ENCODE measurements at places on chromosomes 12 and 14.

DNA sequence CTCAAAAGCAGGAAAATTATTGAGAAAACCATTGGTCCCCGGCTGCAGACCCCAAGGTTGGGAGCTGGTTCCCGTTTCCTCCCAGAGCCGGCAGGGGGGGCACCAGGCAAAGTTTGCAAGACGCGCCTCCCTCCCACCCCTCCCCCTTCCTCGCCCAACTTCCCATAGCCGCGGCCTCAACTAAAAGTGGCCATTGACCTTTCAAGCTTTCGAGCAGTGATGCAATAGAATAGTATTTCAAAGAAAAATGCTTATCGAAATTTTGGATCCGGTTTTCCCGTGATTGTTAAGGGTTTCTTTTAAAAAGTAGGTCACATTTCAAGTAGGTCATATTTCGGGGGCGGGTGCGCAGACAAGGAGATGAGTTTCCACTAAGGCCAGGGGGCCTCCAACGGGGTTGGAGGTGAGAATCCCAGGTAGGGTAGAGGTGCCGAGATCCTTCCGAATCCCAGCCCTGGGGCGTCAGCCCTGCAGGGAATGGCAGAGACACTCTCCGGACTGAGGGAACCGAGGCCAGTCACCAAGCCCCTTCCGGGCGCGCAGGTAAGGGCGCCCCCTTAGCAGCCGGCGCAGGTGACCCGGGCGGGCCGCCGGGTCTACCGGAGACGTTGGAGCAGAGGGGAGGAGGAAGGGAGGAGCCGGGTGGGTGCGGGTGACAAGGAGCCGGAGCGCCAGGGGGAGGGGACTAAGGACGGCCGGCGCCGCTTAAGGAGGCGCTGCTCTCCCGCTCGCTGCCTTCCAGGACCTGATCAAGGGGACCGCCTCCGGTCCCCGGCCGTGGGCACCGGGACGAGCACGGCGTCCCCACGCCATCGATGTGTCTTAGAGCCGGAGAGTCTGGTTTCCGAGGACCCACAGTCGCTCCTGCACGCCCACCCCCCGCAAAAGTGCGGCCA, 2.6 kb upstream of the SOCS2 start:
- peak; percentile 86 for DNase-seq

GRCh38 chr12:91335699-91336098, 153.1 kb upstream of the DCN start:
- no peak for DNase-seq

- DNase-seq = peak; percentile 79
These were observed 18.3 kb downstream of the SLC25A47 start for GRCh38 chr14:100341301-100342031.

- no peak for DNase-seq
These were observed 55.6 kb upstream of the ACTN1 start for GRCh38 chr14:69034612-69035262.

GRCh38 chr12:2689879-2690278, 104.9 kb upstream of the FKBP4 start:
- DNase-seq = no peak

DNA sequence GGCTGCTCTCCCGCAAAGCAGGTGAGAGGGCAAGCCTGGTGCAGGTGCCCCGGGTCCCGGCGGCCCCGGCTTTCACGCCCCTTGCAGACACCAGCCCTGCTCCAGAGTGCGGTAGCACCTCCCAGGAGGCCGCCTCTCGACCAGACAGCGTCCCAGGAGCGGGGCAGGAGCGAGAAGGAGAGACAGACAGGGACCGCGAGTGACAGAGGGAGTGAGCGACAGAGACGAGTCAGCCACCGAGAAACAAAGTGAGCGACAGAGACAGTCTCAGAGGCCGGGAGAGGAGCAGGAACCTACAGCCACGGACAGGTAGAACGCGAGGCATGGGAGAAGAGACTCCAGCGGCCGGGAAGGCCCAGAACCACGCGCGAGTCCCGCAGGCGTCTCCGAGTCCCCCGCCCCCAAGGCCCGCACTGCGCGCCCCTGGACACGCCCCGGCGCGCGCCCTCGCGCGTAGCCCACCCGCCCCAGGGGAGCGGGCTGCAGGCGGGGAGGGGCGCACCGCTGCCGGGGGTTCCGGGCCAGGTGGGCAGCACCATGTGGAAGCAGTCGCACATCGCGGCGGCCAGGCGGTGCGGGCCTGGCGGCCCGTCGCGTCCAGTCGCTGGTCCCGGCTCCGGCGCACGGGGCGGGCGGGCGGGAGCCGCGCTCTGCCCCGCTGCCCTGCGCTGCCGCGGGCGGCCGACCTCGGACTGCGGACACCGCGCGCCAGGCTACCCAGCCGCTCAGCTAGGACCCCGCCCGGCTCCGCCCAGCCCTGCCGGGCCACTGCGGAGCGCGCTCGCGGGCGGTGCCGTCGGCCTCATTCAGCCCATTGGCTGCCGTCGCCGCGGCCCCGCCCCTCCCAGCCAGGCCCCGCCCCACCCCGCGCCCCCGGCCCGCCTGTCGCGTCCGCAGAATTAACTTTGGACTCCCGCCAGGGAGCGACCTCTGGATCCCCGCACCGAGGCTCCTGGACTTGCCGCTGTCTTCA, at the start of gene AHNAK2:
Gene AHNAK2, minus strand, starts transcription at position 694 of the 973 bp plus-strand sequence. Its CDS starts 137 bp downstream, at position 557.
- peak; percentile 79 for DNase-seq

- DNase-seq = no peak
These were observed 38.1 kb upstream of the CDK17 start for GRCh38 chr12:96438330-96438729.

GRCh38 chr12:82015623-82016347, 256.6 kb upstream of the PPFIA2 start:
- DNase-seq = no peak

DNA sequence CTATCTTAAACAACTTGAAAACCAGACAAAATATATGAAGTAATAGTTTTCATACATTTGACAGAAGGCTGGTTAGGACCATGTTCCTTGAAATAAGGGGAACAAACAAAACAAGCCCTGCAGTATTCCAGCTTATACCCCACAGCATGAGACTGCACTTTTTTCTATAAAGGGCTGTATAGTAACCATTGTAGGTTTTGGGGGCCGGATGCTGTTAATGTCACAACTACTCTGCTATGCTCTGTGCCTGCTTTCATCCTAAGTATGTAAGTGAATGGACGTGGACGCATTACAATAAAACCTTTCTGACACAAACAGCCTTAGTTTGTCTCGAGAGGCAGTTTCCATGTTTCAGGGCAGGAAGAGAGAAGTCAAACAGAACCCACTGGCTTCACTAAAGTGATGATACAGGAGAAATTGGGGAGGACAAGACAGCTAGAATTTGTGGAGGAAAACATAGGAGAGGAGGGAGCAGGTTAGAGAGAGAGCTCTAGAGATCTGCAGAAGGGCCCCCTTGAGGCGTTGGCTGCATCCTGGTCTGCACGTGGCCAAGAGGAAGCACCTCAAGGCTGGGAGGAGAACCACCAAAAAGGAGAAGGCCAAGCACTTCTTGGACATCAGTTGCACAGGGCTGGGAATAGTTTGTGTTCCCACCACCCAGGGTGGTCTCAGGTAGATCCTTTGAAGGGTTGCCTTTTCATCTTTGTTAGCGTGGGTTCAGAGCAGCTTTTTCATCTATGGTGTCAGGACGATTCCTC, 63.7 kb downstream of the TRAF3 start:
- no peak for DNase-seq

DNA sequence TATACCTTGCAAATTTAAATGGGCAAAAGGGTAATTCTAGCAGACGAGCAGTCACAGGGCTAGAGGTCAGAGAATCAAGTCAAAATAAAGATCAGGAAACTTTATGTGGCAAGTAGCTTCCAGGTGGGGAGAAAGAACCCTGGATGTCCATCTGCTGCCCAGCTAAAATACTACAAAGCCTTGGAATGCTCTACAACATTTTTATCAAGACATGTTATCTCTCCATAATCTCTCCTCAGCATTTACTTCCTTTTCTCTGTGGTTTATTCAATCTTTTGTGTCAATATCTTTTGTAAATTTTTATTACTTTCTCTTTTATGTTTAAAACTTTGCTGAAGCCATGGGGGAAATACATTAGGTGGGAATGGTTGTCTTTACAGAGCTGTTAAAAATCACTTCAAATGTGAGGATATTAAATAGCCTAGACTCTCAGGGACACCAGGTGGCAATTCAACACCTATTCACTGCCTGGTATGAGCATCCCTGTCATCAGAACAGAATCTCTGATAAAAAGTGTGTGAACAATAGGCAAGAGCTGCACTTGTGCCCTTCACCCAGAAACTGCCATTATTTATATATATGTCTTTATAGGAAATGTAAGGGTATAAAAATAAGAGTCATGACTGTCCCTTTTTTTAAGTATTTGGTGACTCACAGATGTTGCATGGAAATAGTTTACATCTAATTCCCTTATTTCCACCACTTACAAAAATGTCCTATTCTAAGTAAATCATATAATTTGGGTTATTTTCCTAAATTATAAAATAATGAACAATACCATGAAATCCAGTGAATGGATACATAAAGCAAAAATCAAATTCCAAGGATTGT, 152.9 kb downstream of the EPS8 start:
- no peak for DNase-seq

DNA sequence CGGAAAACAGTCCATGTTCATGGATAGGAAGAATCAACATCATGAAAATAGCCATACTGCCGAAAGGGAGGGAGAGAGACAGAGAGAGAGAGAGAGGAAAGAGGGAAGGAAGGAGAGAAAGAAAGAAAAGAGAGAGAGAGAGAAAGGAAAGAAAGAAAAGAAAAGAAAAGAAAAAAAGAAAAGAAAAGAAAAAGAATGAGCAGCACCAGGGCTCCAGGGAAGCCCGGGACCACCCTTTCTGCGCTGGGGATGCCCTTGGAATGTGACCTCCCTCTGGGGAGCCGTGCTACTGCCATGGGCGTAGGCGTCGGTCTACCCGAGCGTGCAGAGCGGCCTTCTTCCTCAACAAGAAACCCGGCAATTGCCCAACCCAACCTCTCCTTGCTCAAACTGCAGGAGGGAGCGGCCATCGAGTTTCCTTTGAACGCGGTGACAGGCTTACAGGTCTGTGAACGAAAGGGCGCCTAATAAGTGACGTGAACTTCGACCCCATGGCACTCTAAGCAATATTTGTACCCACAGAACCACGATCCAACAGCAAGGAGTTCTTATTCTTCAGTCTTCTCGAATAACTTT, 16.9 kb downstream of the OR6S1 start:
- DNase-seq = no peak

- DNase-seq = no peak
These were observed 168.8 kb upstream of the BCL2L14 start for GRCh38 chr12:11901701-11902524.

DNA sequence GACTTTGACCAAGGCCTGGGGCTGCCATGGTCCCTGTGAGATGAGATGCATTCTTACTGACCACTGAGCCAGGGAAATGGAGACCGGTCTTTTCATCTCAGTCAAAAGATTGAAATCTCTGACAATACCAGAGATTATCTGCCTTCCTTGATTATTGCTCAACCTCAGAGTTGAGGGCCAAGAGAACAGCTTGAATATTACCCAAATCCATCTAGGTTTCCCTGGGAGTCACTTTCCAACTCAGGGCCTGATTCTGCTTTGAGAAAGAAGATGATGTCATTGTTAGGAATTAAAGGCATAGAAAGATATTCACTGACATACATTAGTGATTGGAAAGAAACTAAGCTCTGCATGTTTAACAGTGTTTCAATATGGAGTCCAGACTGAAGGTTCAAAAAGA, 515.9 kb upstream of the TBX3 start:
- no peak for DNase-seq

DNA sequence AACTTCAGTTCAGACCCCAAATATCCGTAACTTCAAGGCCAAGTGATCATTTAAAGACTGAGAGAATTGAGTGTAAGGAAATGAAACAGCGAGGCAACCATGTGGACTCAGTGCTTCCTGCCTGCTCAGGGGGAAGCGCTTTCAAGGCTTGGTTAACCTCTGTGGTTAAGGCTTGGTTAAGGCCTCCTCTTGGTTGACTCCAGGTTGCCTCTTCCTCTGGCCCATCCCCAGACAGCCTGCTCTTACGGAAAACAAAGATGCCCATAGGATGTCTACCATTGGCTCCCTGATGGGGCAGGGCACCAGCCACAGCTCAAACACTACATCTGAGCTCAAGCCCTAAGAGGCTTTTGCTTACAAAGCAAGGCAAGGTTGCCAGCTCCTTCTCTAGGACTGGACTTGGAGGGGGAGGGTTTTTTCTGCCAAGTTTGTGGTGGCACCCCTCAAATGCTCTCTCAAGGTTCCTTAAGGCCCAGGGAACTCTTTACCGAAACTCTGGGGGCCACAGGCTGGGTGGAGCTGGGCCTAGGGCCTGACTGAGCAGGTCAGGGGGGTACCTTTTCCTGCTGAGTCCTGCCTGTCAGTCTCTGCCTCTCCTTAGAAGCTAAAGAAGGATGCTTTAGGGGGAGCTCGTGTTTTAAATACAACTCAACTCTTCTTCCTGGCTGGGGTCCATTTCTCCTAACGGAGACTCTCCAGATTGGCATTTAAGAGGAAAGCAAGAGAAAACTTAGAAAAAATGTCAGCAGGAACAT, 13.7 kb downstream of the COL2A1 start:
- DNase-seq = peak; percentile 65

- DNase-seq = no peak
These were observed 372.8 kb downstream of the TMEM132D start for GRCh38 chr12:129530984-129531383.

DNA sequence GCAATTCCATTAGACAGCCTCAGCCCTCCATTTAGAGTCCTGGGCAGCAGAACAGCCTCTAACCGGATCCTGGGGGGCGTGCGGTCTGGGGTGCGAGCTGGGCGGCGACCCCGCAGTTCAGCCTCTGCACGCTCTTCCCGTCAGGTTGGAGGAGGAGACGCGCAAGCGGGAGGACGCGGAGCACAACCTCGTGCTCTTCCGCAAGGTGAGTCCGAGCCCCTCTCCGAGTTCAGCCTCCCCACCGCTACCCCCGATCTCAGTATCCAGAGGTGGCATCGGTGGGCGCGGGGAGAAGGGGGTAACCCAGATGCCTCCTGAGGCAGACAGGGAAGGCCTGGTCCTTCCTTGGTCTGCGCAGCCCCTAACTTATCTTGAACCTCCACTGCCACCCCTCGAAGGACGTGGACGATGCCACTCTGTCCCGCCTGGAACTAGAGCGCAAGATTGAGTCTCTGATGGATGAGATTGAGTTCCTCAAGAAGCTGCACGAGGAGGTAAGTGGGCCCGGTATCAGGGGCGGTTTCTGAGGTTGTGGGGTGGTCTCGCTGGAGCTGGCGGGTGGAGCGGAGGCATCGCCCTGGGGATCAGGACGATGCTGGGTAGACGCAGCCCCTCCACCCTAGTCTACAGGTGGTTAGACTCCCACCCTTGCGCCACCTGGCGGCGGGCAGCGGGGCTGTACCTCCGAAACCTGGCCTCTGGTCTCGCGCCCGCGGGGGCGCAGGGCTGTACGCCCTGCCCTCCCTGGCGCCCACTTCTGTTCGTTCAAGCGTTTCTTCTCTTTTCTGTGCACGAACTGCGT, 1.3 kb downstream of the PRPH start:
- peak; percentile 92 for DNase-seq

Data from GM13977 (cell line).